ENCODE measurements at places on chromosomes 5 and 9.

- DNase-seq: no peak
Observed at GRCh38 chr5:93192683-93193082, 388.3 kb downstream of the NR2F1-AS1 start.

DNA sequence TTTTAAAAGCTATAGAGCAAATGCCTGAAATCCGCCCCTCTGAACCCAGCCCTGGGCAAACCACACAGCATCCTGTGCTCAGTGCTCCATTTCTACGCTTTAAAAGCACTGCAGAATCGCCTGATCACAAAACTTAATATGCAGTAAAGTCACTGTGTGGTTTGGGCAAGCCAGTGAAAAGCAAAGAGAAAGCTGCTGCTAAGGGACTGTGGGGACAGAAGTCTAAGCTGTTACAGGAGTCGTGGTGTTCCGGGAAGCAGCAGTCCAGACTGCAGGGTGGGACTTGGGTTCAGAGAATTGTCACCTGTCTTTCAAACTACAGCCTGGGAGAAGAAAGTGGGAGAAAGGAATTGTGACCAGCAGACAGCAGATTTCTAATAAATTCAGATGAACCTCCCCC, 8.2 kb downstream of the RAPGEF1 start:
- peak; percentile 70 for DNase-seq

GRCh38 chr9:92974161-92974661, 26.9 kb downstream of the FGD3 start:
- DNase-seq: no peak

DNA sequence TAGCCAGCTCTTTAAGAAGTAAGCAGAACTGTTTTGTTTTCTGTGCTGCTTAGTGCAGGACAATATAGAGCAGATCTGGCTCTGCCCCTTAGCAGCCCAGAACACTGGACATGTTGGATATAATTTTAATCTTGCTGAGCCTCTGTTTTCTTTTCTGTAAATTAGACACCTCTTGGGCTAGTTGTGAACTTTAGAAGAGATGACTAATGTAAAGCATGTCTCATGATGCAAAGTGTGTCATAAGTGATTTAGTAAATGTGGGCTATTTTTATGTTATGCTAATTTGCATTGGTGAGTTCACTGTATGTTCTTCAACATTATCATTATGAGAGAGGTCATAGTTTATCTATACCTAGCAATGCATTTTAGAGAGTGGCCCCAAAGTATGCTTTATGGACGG, 156.1 kb upstream of the ADAMTSL1 start:
- no peak for DNase-seq

DNA sequence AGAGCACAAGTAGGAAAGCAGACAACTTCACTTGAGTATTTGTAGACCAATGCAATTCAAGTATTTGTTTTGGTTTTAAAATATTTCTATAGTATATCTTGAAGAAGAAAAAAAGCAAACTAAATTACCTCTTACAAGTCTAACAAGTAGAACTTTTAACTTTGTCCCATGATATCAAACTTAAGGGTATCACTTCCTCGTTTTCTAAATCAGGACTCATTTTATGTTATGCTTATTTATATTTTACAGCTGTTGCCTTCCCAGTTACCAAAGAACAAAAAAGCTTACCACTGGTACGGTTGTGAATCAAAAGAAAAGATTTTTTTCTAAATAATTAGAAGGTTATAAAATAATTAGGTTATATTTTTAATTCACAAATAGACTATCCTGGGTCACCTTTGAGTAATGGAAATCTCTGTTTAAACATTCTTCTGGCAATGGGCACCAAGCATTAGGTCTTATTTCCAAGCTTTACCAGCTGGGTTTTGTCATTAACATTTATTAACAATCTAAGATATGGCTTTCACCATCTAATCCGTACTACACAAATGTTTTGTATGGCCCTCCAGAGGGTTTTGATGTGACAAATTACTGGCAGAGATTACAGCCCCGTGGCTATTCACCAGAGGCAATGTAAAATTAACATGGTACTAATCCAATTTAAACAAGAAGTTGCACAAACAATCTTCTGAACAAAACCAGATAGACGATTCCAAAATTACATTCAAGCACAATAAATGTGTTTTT, 63.6 kb downstream of the CEP120 start:
- no peak for DNase-seq

DNA sequence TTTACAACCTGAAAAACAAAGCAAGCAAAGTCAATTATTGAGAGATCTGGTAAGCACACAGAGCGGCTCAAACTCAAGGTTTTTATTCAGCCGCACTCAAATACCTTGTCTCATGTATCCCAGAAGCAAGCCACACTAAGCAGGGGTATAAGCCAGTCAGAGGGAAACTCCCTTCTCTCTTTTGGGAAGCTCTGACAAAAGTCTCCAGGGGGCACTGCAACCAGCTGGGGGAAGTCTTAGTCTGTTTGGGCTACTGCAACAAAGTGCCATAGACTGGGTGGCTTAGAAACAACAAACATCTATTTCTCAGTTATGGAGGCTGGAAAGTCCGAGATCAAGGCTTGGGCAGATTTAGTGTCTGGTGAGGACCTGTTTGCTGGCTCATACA, 246.0 kb downstream of the ENC1 start:
- DNase-seq: no peak

- no peak for DNase-seq
Observed at GRCh38 chr5:95069021-95069420, 215.9 kb downstream of the MCTP1 start.

GRCh38 chr5:143006501-143006900, 236.3 kb downstream of the ARHGAP26 start:
- no peak for DNase-seq

DNA sequence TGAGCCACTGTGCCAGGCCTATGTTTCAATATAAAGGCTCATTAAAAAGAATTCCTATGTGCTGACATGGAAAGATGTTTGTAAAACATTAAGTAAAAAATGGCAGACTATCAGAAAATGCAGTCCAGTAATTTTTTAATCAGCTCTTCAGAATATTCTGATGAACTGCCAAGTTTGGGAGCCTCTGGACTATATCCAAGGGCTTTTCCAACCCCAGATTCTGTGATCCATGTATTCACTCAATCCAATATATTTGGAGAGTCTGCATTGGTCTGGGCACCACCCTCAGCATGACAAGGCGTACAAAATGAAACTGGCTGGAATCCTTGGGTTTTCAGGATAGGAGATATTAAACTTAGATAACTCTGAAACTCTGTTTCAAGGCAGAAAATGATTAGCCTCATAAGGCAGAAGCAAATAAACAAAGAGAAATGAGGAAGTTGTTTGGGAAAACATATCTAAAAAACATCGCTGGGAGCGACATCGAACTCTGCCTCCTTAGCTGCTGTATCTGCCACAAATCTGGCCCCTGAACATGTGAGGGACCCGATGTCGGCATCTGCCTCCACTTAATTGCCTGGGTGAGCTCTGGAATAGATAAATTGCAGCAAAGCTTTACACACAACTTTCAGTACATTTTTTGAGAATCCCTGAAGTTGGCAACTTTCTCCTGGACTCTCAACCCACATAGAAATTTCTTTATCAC, 14.4 kb downstream of the PDE6A start:
- no peak for DNase-seq

GRCh38 chr9:13990331-13990730, 323.6 kb downstream of the NFIB start:
- DNase-seq: no peak

DNA sequence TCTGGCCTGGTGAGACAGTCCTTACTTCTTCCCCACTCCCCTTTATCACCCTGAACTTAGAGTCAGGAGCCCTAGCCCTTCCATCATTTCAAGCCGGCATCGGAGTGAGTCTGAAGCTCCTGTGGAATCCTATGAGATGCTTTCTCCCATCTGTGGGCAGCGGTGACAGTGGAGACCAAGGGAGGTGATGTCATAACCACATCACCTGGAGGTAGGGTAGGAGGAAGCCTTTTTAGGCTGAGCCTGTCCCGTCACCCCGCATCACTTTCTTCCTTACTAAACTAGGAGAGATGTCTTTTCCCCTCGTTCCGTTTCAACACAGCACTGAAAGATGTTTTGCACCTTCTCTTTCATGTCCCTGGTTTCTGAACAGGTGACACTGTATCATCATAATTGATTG, 124.1 kb upstream of the WWC1 start:
- DNase-seq: no peak

GRCh38 chr5:133273661-133274596, 222.1 kb downstream of the HSPA4 start:
- no peak for DNase-seq

- no peak for DNase-seq
Observed at GRCh38 chr5:166509085-166509484, 1782.4 kb upstream of the WWC1 start.

- DNase-seq: no peak
Observed at GRCh38 chr5:56426693-56427092, 193.6 kb upstream of the ANKRD55 start.

DNA sequence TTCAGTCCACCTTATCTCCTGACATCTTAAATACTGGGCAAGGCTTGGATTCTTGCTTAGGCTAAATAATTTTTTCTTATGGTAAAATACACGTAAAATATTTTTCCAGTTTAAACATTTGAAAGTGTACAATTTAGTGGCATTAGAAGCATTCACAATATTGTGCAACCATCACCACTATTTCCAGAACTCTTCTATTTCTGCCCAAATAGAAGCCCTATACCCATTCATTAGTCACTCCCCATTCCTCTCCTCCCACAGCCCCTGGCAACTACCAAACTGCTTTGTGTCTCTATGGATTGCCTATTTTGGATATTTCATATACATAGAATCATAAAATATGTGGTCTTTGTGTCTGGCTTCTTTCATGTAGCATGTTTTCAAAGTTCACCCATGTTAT, 57.6 kb downstream of the IL31RA start:
- no peak for DNase-seq

DNA sequence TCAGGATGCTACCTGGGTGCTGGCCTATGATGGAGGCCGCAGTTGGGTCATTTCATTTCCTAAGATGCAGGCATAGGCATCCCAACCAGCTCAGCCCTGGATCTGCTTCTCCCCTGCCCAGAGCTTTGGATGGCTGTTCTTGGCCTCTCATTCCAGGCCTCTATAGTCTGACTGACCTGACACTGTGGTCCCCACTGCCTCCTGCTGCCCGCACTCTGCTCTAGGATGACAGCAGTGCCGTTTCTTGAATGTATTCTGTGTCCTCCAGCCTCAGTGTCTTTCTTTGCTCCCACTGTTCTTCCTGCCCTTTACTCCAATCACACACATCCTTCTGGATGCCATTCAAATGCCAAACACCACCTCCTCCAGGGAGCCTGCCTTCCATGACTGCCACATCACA, 235.7 kb downstream of the HSPA4 start:
- no peak for DNase-seq

GRCh38 chr5:60611099-60611740, 88.7 kb downstream of the DEPDC1B start:
- DNase-seq: no peak

- DNase-seq: no peak
Observed at GRCh38 chr5:127568166-127568565, 50.7 kb downstream of the PRRC1 start.

DNA sequence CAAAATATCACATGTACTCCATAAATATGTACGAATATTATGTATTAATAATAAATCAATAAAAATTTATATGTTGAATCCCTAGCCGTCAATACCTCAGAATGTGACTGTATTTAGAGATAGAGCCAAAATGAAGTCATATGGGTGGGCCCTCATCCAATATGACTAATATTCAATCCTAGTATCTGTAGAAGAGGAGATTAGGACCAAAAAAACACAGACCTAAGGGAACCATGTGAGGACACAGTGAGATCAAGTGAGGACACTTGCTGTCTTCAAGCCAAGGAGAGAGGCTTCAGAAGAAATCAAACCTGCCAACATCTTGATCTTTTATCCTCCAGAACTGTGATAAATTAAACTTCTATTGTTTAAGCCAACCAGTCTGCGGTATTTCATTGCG, 3.7 kb upstream of the AMACR start:
- DNase-seq: no peak

DNA sequence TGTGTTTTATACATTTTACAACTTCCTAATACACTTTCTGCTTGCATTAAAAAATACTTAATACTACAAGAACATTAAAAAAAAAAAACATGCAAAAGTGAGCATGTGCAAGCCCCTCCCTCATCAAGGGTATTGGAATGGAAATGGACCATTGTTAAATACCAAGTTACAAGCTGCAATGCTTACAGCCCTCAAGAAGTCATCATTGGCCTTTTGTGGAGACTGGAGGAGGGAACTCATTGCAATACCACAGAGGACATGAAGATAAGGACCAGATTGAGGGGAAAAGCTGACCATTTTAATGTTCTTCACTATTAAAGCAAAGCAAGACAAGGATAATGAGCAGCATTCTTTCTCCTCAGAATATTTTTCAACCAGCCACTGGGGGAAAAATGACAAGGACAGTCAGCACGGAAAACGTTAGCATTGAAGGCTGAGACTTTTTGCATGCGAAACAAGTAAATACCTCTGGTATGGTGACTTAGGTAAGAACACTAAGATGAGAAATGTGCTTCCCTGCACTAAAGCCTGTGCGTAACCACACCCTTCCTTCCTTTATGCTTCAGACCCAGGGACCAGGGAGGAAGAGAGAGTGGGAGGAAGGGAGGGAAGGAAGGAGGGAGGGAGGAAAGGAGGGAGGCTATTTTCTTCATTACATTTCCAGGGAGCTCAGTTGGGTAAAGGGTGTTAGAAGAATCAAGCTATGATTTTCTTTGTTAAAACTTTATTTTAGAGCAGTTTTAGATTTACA, 141.1 kb upstream of the RAPGEF1 start:
- DNase-seq: peak; percentile 23

- DNase-seq: no peak
Observed at GRCh38 chr5:154276973-154277331, 86.4 kb downstream of the GALNT10 start.

DNA sequence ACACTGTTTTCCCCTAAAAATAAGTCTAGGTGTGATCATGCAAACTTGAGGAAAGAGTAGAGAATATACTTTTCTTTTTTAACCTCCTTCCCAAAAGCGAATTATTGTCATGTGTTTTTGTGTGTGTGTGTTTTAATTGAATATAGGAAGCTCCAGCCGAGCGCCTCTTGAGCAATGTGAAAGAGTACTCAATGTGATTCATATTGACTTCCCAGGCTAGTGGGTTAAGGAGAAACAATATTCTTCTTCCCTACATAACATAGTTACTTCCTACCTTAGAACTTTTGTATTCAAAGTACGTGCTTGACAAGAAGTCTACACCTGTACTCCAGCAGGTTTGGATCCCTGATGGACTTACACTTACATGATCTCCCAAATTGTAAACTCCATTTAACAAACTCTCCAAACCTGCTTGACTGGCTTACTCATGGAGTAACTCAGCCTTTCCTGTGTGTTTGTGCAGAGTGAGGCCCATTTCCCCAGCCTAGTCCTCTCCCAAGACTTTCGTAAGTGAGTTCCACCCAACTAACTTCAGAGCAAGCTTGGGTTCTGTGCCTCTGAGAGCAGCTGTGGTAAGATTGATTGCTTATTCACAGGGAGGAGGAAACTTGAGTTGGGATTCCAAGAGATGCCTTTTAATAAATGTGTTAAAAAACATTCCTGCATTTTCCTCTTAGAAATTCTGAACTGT, 9.3 kb downstream of the SLC28A3 start:
- DNase-seq: no peak

Data from natural killer cell treated with Interleukin-12 subunit alpha and Interleukin-12 subunit beta and Interleukin-15 and Interleukin-18, amount 100 ng/mL, for 72 hours (primary cell).